T-helper 17 cell (primary cell): ENCODE measurements at places on chromosomes 3 and 15. TPM values are rescaled to one million over a fixed set of nuclear protein-coding genes. Genes with fewer than 3 reads are reported as not detected.

Gene ILDR1
- 0.32 TPM for total RNA-seq

Gene TMIE
- total RNA-seq = 1.3 TPM

Gene COL6A6
- total RNA-seq = 0.02 TPM

Gene XCR1
- total RNA-seq = 0.08 TPM

Gene KNL1
- total RNA-seq = 4.6 TPM

Gene VWA5B2
- total RNA-seq = not detected

Gene TUSC7
- not detected for total RNA-seq

Gene ZNF385D
- total RNA-seq = 5.3 TPM

Gene GATA2
- total RNA-seq = 4.0 TPM

Gene CASR
- total RNA-seq = 0.10 TPM

Gene GNL3
- total RNA-seq = 109 TPM

Gene ATP13A4
- 3.5 TPM for total RNA-seq

Gene WNT7A
- 10.1 TPM for total RNA-seq

Gene PAK6
- not detected for total RNA-seq

GRCh38 chr15:85284497-85284896 is 95.9 kb upstream of the AKAP13 start:
- H3K4me1 ChIP-seq = peaks cover 7% of the 10 kb centered on the region
- H3K27me3 ChIP-seq = peaks cover 17% of the 10 kb centered on the region
- no peak overlapping the region for H3K27ac ChIP-seq
- DNase-seq = no peak

DNA sequence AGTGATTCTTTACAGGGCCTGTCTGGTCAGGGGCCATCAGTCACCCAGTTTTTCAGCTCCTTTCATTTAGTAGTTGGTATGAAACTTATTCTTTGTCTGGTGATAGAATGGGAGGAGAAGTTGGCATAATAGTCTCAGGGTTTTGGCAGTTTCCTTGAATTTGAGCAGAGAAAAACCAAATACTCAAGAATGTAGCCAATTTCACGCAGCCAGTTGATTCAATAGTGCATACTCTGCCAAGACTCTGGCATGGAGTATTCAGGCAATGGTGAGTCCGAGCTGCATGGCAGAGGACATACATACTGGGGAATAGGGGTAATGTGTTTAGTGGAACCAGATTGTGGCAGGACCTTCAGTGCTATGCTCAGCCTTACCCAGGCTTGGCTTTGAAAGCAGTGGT is 118.3 kb downstream of the GALK2 start:
- H3K27me3 ChIP-seq = no peaks in the 10 kb centered on the region
- H3K36me3 ChIP-seq = peaks cover 17% of the 10 kb centered on the region
- no peak for DNase-seq
- no peak overlapping the region for H3K27ac ChIP-seq
- no peaks in the 10 kb centered on the region for H3K4me1 ChIP-seq
- H3K4me3 ChIP-seq = no peak overlapping the region

DNA sequence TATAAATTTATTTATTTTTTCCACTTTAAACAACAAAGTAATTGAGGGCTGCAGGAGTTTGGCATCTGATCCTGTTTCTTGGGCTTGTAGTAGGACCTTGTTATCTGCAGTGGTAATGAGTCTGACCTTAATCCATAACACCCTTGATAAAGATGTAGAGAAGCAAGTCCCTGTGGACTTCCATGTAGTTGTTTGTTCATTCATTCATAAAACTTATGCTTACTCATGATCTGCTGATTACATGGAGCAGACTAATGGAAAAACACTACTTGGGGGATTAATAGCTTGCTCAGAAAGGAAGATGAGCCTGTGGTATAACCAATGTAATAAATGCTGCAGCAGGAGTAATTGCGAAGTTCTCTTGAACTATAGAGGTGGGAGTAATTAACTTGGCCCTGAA is 271.5 kb upstream of the TBL1XR1 start:
- no peaks in the 10 kb centered on the region for H3K36me3 ChIP-seq
- H3K27ac ChIP-seq = no peak overlapping the region
- H3K4me1 ChIP-seq = peaks cover 13% of the 10 kb centered on the region
- H3K27me3 ChIP-seq = no peaks in the 10 kb centered on the region

GRCh38 chr3:110758208-110758607 is 313.4 kb upstream of the NECTIN3 start:
- DNase-seq = no peak
- H3K4me3 ChIP-seq = no peak overlapping the region
- no peak overlapping the region for H3K27ac ChIP-seq
- H3K4me1 ChIP-seq = peaks cover 2% of the 10 kb centered on the region
- no peaks in the 10 kb centered on the region for H3K27me3 ChIP-seq

- no peaks in the 10 kb centered on the region for H3K27me3 ChIP-seq
- no peak for DNase-seq
- H3K27ac ChIP-seq = no peak overlapping the region
- no peaks in the 10 kb centered on the region for H3K4me1 ChIP-seq
- H3K4me3 ChIP-seq = no peak overlapping the region
These were observed 33.8 kb downstream of the COL6A5 start for GRCh38 chr3:130379274-130379673.

- H3K27ac ChIP-seq = no peak overlapping the region
- H3K4me1 ChIP-seq = peaks cover 7% of the 10 kb centered on the region
- H3K36me3 ChIP-seq = no peaks in the 10 kb centered on the region
- peaks cover 26% of the 10 kb centered on the region for H3K27me3 ChIP-seq
- DNase-seq = no peak
These were observed 4.9 kb upstream of the TMEM212 start for GRCh38 chr3:171838218-171838720.

GRCh38 chr3:156040041-156040440 is 80.3 kb upstream of the KCNAB1 start:
- peaks cover 2% of the 10 kb centered on the region for H3K36me3 ChIP-seq
- peaks cover 29% of the 10 kb centered on the region for H3K27me3 ChIP-seq
- H3K4me1 ChIP-seq = peaks cover 2% of the 10 kb centered on the region
- no peak overlapping the region for H3K27ac ChIP-seq
- DNase-seq = no peak
- H3K4me3 ChIP-seq = no peak overlapping the region

- H3K36me3 ChIP-seq = peaks cover 6% of the 10 kb centered on the region
- DNase-seq = no peak
- H3K4me3 ChIP-seq = no peak overlapping the region
These were observed 190.3 kb downstream of the OPA1 start for GRCh38 chr3:193783166-193783896.

- no peaks in the 10 kb centered on the region for H3K27me3 ChIP-seq
- no peak overlapping the region for H3K4me3 ChIP-seq
- peak overlapping the region; percentile 100 for H3K27ac ChIP-seq
- H3K4me1 ChIP-seq = peaks cover 42% of the 10 kb centered on the region
- DNase-seq = no peak
- H3K36me3 ChIP-seq = peaks cover 5% of the 10 kb centered on the region
These were observed 236.9 kb upstream of the BHLHE40 start for GRCh38 chr3:4742359-4742758.

GRCh38 chr3:19931180-19931692 is 2.8 kb downstream of the EFHB start:
- no peak for DNase-seq
- no peak overlapping the region for H3K4me3 ChIP-seq
- H3K4me1 ChIP-seq = peaks cover 9% of the 10 kb centered on the region
- H3K36me3 ChIP-seq = peaks cover 4% of the 10 kb centered on the region
- H3K27me3 ChIP-seq = peaks cover 20% of the 10 kb centered on the region
- H3K27ac ChIP-seq = no peak overlapping the region

- peaks cover 2% of the 10 kb centered on the region for H3K4me1 ChIP-seq
- H3K27ac ChIP-seq = no peak overlapping the region
- no peaks in the 10 kb centered on the region for H3K36me3 ChIP-seq
- no peak for DNase-seq
These were observed 12.3 kb downstream of the RBP1 start for GRCh38 chr3:139527265-139527664.

DNA sequence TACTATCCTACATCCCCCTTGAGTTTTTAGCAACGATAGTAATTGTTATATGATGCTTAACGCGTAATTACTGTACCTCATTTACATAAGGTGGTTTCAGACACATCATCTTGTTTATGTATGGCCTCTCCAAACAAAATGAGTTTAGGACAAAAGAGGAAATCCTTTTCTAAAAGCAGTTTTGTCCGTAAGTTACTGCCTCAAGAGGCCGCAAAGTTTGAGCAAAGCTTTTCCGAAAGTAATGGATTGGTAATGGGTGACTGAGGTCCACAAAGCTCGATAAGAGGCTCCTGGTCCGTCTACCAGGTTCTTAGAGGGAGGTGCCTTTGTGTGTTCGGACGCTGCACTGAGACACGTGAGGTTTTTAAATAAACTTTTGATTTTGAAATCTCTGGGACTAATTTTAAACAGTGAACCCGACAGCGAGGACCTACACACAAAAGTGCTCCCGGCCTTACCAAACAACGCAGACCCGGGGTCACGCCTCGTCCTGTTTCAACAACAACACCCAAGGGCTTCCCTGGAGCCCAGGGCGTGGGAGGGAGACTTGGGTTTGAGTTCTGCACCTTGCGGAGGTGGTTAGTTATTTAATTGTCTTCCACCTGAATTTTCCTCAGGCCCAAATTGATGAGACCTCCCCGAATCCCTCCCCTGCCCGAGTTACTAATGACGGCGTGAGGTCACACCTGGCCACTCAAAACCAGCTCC is 456 bp upstream of the C15orf61 start:
- no peaks in the 10 kb centered on the region for H3K27me3 ChIP-seq
- peak overlapping the region; percentile 93 for H3K27ac ChIP-seq
- peaks cover 14% of the 10 kb centered on the region for H3K4me1 ChIP-seq
- no peak for DNase-seq
- H3K36me3 ChIP-seq = no peaks in the 10 kb centered on the region
- peak overlapping the region; percentile 95 for H3K4me3 ChIP-seq

DNA sequence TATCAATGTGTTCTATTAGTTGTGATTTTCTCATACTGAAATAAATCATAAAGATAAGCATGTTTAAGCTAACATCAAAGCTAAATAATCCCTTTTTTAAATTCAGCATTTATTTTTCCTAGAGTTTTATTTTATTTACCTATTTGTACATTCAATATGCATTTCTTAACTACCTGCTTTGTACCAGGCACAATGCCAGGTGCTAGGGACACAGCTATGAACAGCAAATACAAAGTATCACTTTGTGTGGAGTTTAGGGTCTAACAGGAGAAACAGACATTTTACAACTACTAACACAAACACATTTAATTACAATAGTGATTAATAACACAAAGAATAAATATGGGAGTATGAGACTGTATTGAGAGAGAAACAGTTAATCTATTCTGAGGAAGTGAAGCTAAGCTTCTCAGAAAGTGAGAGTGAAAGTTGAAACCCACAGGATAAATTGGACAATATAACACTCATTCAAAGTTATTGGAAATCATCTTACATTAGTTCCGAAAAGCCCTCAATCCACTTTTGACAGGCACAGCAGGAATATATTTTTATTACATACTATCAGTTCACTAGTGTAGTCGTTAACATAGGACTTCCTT is 159.6 kb downstream of the GBE1 start:
- no peaks in the 10 kb centered on the region for H3K36me3 ChIP-seq
- no peaks in the 10 kb centered on the region for H3K4me1 ChIP-seq
- no peaks in the 10 kb centered on the region for H3K27me3 ChIP-seq
- H3K4me3 ChIP-seq = no peak overlapping the region

DNA sequence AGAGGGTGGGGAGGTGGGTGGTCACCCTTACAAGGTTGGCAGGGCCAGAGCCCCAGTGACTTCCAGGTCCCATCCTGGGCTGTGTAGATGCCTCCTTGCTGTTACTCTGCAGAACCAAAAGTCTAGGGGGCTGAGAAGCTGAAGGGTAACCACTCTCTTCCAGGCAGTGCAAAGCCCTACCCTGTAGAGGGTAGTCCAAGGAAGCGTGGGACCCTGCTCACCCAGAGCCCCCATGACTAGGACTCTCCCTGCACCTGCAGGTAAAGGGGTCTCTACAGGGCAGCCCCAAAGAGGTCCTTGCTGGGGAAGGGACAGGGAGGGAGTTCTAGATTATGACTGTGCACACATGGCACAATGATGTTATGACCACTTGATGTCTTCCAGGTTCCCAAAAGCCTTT is 14.2 kb downstream of the GHRL start:
- DNase-seq = no peak
- H3K4me3 ChIP-seq = no peak overlapping the region
- peaks cover 2% of the 10 kb centered on the region for H3K36me3 ChIP-seq
- peak overlapping the region; percentile 2 for H3K27ac ChIP-seq
- H3K4me1 ChIP-seq = peaks cover 21% of the 10 kb centered on the region
- H3K27me3 ChIP-seq = no peaks in the 10 kb centered on the region

DNA sequence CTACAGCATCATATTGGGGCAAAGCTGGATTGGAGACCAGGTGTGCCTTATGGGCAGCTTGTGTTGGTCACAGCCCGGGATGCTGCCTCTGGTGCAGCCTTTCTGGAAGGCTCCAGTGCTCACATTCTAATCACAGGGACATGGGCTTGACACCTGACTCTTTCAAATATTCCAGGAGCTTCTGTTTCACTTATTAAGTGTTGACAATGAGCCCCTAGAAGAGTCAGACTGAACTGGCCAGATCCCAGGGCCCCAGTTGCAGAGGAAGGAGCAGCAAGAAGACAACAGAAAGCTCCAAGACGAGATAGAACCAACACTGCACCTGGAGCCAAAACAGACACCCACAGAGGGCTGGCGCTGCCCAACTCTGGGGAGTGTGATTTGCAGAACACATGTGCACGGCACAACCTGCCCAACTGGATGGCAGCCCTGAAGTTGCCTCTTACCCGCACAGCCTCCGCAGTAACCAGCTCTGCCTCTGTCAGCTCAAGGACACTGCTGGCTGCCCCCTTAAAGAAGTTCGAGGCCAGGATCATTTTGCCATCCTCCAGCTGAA is 30.3 kb downstream of the ALDH1L1 start:
- peaks cover 6% of the 10 kb centered on the region for H3K4me1 ChIP-seq
- DNase-seq = no peak
- no peaks in the 10 kb centered on the region for H3K36me3 ChIP-seq
- no peak overlapping the region for H3K27ac ChIP-seq
- peaks cover 14% of the 10 kb centered on the region for H3K27me3 ChIP-seq
- no peak overlapping the region for H3K4me3 ChIP-seq

DNA sequence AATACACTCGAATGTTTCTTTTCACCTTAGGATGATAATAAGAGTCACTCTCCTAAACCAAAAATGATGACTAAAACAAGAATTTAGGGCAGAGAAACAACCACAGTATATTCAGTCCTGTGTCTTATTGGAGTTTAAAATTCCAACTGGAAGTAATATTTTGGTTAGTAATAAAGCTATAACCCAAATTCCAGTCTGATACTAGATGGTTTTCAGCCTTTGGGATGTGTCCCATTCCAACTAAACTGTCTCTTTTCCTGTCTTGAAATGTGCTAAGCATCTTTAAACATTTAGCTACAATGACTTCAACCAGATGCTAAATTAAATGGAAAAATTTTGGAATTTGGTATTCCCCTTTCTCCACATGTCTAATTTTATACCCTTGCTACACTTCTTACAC is 510.0 kb downstream of the ROBO1 start:
- H3K4me3 ChIP-seq = no peak overlapping the region
- H3K36me3 ChIP-seq = no peaks in the 10 kb centered on the region
- H3K4me1 ChIP-seq = no peaks in the 10 kb centered on the region
- H3K27ac ChIP-seq = no peak overlapping the region
- no peak for DNase-seq

DNA sequence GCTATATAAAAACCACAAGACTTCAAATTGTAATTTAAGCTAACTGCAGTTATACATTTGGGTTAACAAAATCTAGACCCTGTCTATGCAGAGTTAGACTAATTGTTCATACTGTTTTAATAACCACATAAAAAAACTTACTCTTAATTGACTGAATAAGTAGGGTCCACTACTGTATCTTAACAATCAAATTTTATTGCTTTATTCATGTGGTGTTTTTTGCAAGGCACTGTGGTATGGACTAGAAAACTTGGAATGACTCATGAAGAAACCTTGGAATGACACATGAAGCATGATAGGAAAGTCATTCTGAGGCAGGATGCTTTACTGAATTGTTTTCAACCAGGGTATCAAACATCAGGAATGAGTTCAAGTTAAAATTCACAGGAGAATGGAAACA is 2.3 kb downstream of the SERP1 start:
- no peaks in the 10 kb centered on the region for H3K27me3 ChIP-seq
- no peaks in the 10 kb centered on the region for H3K36me3 ChIP-seq
- peak overlapping the region; percentile 53 for H3K27ac ChIP-seq
- no peak for DNase-seq
- peaks cover 43% of the 10 kb centered on the region for H3K4me1 ChIP-seq
- H3K4me3 ChIP-seq = peak overlapping the region; percentile 31
